ENCODE measurements at places on chromosomes 13 and 19.

DNA sequence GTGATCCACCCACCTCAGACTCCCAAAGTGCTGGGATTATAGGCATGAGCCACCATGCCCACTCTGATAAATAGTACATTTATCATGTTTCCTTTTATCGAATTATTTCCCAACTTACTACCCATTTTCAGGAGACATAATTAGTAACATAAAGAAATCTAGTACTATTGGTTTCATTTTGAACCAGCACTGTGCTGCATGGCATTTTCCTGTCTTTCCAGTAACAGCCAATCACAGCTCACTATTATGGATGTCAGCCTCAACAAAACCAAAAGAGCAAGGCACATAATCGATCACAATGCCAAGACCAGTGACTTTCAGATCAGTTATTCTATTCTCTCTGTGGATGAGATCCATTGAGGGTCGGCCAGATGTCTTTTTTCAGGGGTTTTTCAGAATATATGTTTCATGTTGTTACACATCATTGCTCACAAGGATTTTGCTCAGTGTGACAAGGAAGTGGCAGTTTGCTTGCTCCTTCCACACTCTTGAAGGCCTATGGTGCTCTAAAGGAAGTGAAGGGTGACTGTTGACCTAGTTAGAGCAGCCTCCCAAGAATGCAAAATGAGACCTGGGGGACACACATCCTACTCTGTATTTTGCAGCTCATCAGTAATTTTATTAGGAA, 233.4 kb downstream of the KCNRG start:
- no peak for DNase-seq

DNA sequence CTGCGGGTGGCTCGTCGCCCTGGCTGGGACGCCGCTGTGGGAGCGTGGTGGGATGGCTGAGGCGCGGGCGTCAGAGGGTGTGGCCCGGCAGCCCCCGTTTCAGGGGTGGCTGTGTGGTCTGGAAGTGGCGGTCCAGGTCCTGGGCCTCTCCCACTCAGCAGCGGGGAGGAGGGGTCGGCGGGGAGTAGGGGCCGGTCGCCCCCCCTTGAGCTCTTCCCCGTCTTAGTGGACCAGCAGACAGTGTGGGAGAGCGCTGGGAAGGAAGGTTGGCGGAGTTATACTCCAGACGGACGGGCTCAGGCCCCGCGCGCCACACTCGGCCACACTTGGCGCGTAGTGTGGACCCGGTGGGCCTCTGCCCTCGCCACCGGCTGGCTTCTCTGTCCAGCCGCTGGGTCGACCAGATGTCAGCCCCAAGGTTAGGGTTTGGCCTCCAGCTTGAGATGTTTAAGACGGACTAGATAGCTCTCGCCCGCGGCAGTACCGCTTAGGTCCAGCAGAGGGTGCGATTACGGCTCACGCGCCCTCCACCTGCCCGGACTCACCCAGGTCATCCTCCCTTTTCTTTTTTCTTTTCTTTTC, 21.7 kb upstream of the ZNF429 start:
- DNase-seq = no peak

GRCh38 chr19:44598880-44599279, 14.5 kb upstream of the IGSF23 start:
- no peak for DNase-seq

DNA sequence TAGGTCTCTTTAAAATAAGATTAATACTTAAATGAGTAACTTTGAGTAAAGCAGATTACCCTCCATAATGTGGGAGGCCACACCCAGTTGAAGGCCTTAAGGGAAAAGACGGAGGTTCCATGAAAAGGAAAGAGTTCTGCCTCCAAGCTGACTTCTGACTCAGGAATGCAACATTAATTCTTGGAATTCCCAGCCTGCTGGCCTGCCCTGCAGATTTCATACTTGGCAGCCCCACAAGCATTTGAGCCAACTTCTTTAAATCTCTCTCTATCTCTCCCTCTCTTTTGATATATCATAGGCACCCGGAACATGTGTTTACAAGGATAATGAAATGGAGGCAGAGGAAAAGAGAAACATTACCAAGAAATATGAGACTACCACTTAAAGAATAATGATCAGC, 902.3 kb upstream of the MIR17HG start:
- DNase-seq = no peak

DNA sequence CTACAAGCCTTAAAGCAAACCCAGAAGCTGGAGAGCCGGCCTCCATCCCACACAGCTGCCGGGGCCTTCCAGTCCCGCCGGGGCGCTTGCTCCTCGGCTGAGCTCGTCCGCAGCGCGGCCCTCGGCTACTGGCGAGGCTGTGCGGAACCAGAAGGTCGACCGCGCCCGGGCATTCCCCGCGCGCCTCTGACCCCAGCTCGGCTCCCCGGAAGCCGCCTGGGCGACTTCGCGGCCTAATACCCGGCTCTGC, 863 bp downstream of the ANKRD10 start:
- DNase-seq = no peak

- DNase-seq = no peak
Observed at GRCh38 chr13:27425158-27425917, 919 bp downstream of the GTF3A start.

- DNase-seq = no peak
Observed at GRCh38 chr13:45821811-45822210, 29.7 kb downstream of the SIAH3 start.

DNA sequence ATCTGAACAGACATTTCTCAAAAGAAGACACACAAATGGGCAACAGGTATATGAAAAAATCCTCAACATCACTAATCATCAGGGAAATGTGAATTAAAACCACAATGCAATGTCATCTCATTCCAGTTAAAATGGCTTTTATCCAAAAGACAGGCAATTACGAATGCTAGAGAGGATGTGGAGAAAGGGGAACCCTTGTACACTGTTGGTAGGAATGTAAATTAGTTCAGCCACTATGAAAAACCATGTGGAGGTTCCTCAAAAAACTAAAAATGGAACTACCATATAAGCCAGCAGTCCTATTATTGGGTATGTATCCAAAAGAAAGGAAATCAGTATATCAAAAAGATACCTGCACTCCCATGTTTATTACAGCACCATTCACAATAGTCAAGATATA, 24.7 kb upstream of the ZC3H13 start:
- no peak for DNase-seq

- DNase-seq = no peak
Observed at GRCh38 chr13:79905018-79905417, 424.1 kb downstream of the NDFIP2 start.

DNA sequence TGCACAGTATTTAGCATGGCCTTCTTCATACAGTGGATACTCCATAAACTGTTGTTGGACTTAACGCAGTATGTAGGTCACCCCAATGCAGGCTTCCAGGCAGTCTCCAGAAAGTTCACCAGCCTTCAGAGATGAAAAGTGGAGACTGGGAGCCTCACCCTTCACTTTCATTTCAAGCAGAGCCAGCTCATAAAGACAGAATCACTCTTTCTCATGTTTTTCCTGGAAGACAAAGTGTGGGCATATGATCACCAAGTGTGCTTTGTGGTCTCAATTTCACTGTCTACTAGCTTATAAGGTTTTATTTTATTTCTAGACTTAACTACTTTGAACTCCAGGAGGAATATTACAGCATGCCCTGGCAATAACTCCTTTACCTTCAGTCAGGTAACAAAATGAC, 26.3 kb upstream of the TNFSF11 start:
- no peak for DNase-seq

DNA sequence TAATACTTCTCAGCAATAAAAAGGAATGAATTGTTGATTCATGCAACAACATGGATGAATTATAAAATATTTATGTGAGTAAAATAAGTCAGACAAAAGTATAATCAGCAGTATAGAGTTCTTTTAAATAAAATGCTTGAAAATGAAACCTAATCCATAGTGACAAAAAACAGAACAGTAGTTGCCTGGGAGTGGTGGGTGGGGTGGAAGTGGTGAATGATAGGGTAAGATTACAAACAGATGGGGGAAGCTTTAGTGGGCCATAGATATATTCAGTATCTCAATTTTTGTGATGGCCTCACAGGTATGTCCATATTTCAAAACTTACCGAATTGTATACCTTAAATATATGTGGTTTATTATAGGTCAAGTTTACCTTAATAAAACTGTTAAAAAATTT, 124.9 kb upstream of the UBL3 start:
- no peak for DNase-seq

DNA sequence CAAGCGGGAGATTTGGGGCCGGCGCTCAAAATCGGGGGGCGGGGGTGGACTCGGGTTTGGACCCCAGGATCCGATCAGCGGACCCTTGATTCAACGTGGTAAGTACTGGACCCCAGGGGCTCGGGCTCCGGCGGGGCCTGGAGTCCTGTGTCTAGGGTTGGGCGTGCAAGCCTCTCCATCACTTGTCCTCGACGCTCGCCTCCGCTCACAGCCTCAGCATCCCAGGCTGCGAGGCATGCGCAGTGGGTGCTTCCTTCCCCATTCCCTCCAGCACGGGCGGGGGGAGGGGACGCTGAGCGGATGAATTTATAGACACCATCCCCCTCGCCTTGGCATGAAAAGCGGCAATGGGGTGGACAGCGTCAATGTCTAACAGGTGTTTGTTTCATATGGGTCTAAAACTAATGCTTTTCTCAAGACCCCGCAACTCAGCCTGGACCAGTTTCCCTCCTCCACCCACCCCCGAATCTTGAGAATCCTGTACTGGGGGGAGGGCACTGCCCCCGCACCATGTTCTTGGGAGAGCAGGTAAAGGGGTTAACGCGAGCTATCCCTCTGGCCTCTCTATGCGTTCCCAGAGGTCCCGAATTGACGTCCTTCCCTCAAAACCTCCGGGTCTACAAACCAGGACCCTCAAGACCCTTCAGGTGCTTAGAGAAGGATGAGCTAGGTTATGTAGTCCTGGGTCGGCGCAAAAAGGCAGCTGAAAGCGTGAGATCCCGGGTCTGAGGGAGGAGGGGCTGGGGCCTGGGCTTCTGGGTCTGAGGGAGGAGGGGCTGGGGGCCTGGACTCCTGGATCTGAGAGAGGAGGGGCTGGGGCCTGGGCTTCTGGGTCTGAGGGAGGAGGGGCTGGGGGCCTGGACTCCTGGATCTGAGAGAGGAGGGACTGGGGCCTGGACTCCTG, 579 bp downstream of the CPT1C start:
- peak; percentile 73 for DNase-seq

- DNase-seq = no peak
Observed at GRCh38 chr19:19056636-19057275, 7.0 kb upstream of the SLC25A42 start.

DNA sequence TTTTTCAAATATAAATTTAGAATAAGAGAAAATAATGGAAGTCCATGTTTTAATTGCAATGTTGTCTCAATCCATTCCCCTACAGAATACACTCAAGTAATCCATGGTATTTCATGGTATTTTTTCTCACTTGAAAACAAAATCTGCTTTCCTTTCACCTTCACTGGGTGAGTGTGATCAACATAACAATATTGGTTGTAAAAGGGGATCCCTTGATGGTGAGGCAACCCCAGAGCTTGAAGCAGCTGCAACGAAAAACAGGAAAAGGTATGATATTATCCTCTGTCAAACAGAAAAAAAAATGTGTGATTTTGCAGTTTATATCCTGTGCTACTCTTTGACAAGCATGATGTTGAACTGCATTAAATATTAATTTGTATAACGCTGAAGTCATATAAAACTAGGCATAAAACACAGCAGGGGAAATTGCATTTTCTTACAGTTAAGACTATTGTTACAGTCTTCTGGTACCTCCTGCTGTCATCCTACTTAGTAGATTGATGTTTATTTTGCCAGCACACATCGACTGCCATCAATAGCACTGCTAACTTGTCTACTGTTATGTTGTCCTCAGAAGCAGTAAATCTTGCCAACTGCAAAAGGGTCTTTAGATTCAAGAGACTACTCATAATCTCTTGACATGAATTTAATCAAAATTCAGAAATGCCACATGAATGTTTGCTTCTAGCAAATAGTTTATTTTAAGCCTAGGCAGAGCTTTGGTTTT, 373.1 kb upstream of the MIR17HG start:
- no peak for DNase-seq

GRCh38 chr19:2478756-2479555, 3.0 kb downstream of the GADD45B start:
- no peak for DNase-seq

DNA sequence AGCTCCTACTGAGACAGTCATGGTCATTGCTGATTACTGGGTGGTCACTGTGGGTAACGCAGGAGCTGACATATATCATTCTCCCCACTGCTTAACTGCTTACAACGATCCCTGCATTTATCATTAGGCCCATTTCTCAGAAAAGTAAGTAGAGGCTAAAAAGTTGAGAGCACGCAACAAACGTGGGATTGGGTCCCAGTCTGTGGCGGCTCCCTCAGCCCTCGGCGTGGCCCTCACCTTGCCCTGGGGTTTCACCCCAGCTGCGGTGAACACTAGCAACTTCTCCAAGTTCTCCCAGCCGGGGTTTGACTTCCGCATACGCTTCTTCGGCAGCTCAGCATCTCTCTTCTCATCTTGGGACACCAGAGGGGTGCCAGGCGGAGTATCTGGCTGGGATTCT, 2.5 kb downstream of the PNKP start:
- no peak for DNase-seq

DNA sequence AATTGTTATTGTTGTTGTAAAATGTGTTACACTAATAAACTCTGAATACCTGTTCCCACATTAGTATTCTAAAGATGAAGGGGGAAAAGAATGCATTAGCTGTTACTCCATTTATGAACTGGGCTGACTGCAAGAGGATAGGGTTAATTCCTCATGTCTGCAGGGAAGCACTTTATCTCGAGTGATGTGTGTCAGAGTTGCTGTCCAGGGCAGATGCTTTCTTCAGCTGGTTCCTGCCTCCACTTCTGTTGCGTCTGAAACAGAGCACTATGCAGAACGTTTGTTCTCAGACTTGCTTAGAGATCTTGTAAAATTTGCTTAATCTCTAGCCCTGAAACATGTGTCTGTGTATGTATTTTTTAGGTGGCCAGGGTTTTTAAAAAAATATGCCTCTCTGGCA, 318.8 kb downstream of the SPRY2 start:
- peak; percentile 34 for DNase-seq

- no peak for DNase-seq
Observed at GRCh38 chr13:51980908-51981307, 30.3 kb downstream of the ATP7B start.

GRCh38 chr19:17041976-17042375, 15.4 kb upstream of the CPAMD8 start:
- no peak for DNase-seq

GRCh38 chr13:20487927-20488326, 37.7 kb downstream of the CRYL1 start:
- no peak for DNase-seq

DNA sequence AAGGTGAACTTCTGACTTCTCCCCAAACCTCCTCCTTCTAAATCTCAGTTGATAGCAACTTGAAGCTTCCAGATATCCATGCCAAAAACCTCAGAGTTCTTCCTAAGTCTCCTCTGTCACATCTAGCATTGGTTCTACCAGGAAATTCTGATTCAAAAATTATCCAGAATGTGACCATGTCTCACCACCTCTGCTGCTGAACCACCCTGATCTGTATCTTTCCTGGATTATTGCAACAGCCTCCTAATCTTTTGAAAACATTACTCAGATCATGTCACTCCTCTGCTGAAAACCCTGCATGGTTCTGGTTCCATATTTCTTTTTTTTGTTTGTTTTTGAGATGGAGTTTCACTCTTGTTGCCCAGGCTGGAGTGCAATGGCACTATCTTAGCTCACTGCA, 78.7 kb upstream of the TNFSF11 start:
- no peak for DNase-seq

Measured in SK-N-DZ (cell line).